NCI-H2081 treated with DMSO at 0.1 percent for 48 hours (cell line): ENCODE measurements at places on chromosomes 4 and X.

DNA sequence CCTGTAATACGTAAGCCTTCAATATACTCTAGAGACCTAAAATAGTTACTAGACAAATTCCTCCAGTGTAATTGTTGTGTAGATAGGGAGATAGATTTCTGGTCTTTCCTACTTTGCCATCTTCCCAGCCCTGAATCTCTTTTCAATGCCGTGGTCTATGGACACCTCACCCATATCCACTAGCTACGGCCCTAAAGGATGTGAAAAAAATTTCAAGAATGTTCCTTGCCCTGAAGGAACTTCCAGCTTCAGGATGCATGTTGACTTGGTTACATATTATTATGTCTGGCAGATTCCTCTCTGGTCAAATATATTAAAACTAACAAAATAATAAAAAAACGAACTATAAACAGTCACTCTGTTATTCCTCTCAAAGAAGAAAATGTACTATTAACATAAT, 52.4 kb upstream of the TSPAN5 start:
- DNase-seq, result no peak

GRCh38 chr4:119041396-119041795, 94.2 kb upstream of the MYOZ2 start:
- DNase-seq, result no peak

- DNase-seq, result no peak
Measured at GRCh38 chr4:176319151-176319703, 539 bp upstream of the SPCS3 start.

DNA sequence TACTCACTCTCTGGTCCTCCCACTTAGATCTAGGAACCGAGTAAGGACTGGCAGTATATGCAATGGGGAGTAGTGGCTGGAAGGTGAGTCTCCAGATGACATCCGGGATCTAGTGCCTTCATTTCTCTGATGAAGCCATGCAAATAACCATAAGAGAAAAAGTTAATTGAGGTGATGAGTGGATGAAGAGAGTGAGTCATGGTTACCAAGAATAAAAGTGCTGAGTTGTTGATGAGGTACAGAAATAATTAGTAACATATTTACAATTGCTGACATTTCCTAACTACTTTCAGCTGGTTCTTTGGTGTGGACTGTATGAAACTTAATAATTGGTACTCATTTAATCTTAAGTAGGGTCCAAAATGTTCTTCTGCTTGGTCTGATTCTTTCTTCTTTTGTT, 146.7 kb upstream of the PITX2 start:
- no peak for DNase-seq

DNA sequence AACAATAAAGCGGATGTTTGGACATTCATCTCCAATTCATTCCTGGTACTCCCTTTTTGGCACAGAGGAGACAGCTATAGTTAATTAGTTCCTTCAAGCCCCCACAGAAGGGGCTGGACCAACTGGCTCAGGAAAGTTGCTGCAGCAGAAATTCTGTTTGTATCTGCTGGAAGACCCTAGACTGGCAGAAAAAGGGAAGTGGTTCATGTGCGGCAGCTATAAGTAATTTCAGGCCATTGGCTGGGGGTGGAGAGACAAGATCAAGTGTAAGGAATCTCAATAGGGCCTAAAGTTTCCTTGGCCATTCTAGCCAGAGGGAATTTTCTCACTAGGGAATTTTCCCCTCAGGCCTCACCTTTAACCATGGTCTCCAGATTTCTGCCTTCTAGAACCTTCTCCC, 89.9 kb upstream of the DHX15 start:
- no peak for DNase-seq

- DNase-seq, result no peak
Measured at GRCh38 chr4:123593655-123594054, 197.1 kb downstream of the SPRY1 start.

DNA sequence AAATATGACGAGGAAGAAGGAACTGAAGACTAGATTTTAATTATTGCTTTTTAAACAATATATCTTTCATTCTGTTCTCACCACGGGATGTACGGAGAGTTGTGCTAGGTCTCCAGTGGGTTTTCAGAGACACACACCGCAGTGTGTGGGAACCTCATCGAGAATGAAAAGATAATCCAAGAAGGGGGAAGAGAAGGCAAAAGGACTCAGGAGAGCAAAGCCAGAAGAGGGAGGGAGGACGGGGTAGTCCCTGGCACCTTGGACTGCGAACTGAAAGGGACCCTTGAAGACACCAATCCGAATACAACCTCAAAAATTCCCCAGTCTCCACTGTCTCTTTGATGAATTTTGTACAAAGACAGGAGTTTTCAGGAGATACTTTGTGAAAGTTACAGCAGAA, 932 bp upstream of the LEF1 start:
- DNase-seq, result no peak

DNA sequence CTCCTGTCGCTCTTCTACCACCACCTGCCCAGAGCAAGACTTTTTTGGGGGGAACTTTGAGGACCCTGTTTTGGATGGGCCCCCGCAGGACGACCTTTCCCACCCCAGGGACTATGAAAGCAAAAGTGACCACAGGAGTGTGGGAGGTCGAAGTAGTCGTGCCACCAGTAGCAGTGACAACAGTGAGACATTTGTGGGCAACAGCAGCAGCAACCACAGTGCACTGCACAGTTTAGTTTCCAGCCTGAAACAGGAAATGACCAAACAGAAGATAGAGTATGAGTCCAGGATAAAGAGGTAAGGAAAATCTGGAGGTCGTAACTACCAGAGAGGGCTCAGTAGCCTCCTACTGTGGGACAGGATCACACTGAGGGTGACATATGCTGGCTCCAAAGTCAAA, 364.5 kb downstream of the MAPK10 start:
- DNase-seq, result no peak

DNA sequence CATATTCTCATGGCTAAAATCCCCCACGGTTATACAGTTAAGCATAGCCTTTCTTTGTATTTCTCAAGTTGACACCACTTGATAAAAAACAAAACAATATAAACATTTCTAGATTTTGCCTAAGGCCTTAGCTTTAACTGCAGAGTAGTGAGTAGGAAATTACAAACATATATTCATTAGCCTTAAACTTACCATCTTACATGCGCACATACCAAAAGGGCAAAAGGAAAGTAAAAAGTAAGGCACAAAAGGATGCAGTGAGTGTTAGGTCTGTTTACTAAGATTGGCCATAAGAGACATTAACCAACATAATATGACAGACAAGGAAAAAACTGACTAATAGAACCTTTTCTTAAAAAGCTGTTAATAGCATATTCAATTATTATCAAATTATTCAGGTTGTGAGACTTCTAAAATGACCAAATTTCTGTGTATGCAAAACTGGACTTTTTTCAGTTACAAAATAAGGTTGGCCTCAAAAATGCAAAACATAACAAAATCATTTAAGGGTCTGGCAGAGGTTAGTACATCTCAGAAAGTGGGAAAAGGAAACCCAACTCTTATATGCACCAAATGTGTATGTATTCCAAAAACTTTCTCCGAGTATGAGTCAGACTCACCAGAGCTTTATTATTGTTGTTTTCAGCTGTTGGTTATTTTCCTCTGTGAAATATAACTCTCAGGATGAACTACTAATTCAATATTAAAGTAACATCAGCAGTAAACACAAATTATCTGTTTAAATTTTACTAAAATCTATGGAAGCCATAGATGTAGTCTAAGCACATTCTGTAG, 39.9 kb downstream of the SEPSECS start:
- DNase-seq, result no peak

GRCh38 chr4:135201081-135201480, 999.5 kb upstream of the PABPC4L start:
- no peak for DNase-seq
